ENCODE measurements at places on chromosomes 16 and 17. TPM values are rescaled to one million over a fixed set of nuclear protein-coding genes. Genes with fewer than 3 reads are reported as not detected.

The LAT gene
- total RNA-seq = 3.4 TPM

The GINS2 gene
- total RNA-seq = 1.1 TPM

DNA sequence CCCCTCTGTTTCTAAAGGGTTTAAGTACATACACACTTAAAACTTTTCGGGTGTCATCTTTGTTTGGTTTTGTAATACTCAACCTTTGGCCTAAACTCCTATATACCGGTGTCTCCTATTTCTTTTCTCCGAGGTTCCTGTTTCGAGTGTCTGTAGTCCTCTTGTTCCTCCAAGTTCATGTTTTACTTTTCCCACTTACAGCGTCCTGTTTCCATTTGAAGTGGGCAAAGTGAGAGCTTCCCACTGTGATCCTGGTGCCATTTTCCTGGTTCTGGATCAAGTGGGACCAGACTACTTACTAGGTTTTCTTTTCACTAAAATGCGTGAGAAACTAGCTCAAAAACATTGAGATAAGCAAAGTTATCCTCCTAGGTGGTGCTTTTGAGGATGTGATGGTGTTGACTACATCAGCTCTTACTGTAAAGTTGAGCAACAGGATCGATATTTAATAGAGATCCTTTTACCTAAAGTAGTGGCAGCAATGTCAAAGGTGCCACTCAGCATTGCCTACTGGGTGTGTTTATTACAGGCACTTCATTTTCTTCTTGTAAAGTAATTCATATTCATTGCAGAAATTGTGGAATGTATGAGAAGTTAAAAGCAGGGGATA is 1.3 kb downstream of the PSMD3 start:
- DNase-seq = no peak
- peak overlapping the region; percentile 93 for H3K4me3 ChIP-seq
- H3K4me1 ChIP-seq = peaks cover 12% of the 10 kb centered on the region
- H3K36me3 ChIP-seq = peaks cover 27% of the 10 kb centered on the region
- no peak overlapping the region for H3K27ac ChIP-seq
- no peaks in the 10 kb centered on the region for H3K27me3 ChIP-seq

- no peak overlapping the region for H3K27ac ChIP-seq
- H3K27me3 ChIP-seq = no peaks in the 10 kb centered on the region
- H3K4me1 ChIP-seq = peaks cover 15% of the 10 kb centered on the region
- no peak overlapping the region for H3K4me3 ChIP-seq
- no peaks in the 10 kb centered on the region for H3K36me3 ChIP-seq
Observed at GRCh38 chr16:68528233-68528632, 10.9 kb upstream of the ZFP90 start.

DNA sequence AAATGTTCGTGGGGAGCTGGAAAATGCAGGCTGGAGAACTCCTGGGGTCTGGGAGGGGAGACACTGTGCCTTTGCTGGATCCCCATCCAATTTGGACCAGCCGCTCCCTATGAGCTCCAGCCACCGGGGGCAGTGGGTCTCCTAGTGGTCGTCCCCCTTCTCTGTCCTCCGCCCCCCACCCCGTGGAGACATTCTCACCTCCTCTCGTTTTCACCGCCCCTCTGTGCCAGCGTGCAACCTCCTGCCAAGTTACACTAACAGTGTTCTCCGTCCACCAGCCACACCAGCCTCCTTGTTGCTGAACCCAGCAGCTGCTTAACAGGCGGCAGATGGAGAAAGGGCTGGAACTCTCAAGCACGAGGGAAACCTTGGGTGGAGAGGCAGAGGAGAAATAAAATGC is 67.4 kb upstream of the SOX9 start:
- H3K27ac ChIP-seq = no peak overlapping the region
- H3K36me3 ChIP-seq = no peaks in the 10 kb centered on the region
- H3K4me1 ChIP-seq = no peaks in the 10 kb centered on the region
- DNase-seq = no peak
- no peaks in the 10 kb centered on the region for H3K27me3 ChIP-seq
- no peak overlapping the region for H3K4me3 ChIP-seq

DNA sequence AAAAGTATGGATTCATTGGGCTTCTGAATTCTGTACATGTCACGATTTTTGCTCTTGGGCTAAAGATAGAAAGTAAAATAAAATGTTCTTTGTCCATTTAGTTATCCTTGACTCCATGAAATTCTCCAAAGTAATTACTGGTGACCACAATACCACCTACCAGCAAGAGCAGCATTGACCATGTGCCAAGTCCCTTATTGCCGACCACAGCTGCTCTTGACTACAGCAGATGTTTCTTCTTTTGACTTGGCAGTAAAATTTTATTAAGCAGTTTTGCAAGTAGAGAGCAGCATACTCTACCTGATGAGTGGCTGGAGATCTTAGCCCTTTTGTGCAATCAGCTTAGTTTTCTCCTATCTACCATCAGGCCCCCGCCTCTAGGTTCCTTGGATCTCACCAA is 152.2 kb upstream of the TBX2 start:
- H3K36me3 ChIP-seq = no peaks in the 10 kb centered on the region
- no peak overlapping the region for H3K4me3 ChIP-seq
- no peak overlapping the region for H3K27ac ChIP-seq
- no peaks in the 10 kb centered on the region for H3K27me3 ChIP-seq
- no peaks in the 10 kb centered on the region for H3K4me1 ChIP-seq

DNA sequence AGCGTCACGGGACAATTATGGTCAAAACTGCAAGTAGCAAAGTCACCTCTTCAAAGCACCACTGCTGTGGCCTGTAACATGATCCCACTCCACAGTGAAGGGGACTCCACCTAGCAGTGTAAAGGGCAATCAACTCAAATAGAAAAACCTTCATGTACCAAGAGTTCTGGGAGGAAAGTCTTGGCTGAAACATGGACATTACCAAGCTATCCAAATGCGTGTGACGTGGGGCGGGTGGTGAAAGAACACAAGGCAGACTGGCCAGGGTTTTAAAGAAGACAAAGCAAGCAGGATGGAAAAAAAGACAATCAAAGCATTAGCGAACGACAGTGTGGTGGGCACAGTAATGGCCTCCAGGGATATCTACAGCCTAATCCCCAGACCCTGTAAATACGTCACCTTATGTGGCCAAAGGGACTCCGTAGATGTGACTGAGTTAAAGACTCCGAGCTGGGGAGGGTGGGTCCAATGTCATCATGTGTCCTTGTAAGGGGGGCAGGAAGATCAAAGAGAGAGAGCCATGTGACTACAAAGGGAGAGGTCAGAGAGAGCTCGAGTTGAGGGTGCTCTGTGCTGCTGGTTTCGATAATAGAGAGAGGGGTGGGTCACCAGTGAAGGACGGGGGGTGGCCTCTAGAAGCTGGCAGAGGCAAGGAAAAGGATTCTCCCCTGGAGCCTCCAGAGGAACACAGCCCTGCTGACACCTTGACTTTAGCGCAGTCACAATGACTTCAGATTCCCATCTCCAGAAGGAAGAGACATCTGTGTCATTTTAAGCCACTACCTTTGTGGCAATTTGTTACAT is 6.0 kb downstream of the HSDL1 start:
- no peak overlapping the region for H3K4me3 ChIP-seq
- no peaks in the 10 kb centered on the region for H3K36me3 ChIP-seq
- H3K27ac ChIP-seq = no peak overlapping the region
- H3K27me3 ChIP-seq = no peaks in the 10 kb centered on the region

DNA sequence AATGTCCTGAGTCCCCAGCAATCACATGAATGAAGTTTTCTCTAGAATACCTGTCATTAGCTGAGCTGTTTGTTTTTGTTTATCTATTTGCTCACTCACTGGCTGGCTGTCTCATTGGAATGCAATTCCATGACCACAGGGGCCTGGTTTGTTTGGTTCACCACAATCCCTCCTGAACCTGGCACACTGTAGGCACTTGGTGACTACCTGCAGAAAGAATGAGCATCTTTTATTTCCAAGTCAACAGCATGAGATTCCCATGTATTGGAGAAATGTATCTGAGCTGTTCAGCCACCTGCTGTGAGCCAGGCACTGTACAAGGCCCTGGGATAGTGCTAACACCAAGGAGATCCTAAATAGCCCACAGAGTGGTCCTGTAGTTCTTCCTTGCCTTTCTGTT is 345.1 kb downstream of the XYLT1 start:
- no peaks in the 10 kb centered on the region for H3K36me3 ChIP-seq
- H3K27ac ChIP-seq = no peak overlapping the region
- H3K4me3 ChIP-seq = no peak overlapping the region
- no peak for DNase-seq

DNA sequence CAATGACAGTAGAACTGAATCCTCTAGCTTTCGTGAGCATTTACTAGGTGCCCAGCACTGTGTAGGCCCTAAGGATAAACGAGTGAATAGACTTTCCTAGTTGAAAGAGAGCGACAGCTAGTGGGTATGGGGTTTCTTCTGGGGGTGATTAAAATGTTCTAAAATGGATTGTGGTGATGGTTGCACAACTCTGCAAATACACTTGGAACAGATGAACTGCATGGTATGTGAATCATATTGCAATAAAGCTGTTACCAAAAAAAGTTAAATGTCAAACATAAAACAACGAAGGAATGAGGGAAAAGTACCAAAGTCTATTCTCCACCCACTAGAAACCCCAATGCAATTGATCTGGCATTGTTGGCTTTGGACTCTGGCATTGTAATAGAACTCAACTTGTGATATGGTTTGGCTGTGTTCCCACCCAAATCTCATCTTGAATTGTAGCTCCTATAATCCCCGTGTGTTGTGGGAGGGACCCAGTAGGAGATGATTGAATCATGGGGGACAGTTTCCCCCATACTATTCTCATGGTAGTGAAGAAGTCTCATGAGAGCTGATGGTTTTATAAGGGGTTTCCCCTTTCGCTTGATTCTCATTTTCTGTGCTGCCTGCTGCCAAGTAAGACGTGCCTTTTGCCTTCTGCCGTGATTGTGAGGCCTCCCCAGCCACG is 70.5 kb downstream of the MARF1 start:
- no peak for DNase-seq
- H3K36me3 ChIP-seq = no peaks in the 10 kb centered on the region
- H3K27me3 ChIP-seq = no peaks in the 10 kb centered on the region
- H3K27ac ChIP-seq = peak overlapping the region; percentile 78
- no peak overlapping the region for H3K4me3 ChIP-seq
- H3K4me1 ChIP-seq = peaks cover 3% of the 10 kb centered on the region

- H3K4me1 ChIP-seq = no peaks in the 10 kb centered on the region
- no peak overlapping the region for H3K27ac ChIP-seq
- H3K36me3 ChIP-seq = no peaks in the 10 kb centered on the region
- DNase-seq = peak; percentile 68
- H3K27me3 ChIP-seq = no peaks in the 10 kb centered on the region
- no peak overlapping the region for H3K4me3 ChIP-seq
Observed at GRCh38 chr17:46876353-46876887, 25.0 kb downstream of the WNT9B start.

GRCh38 chr16:9661336-9662017 is 520.8 kb downstream of the GRIN2A start:
- H3K4me1 ChIP-seq = no peaks in the 10 kb centered on the region
- DNase-seq = no peak
- no peak overlapping the region for H3K27ac ChIP-seq
- no peak overlapping the region for H3K4me3 ChIP-seq
- no peaks in the 10 kb centered on the region for H3K36me3 ChIP-seq
- no peaks in the 10 kb centered on the region for H3K27me3 ChIP-seq

- DNase-seq = no peak
- no peak overlapping the region for H3K27ac ChIP-seq
- H3K36me3 ChIP-seq = no peaks in the 10 kb centered on the region
- no peaks in the 10 kb centered on the region for H3K4me1 ChIP-seq
- no peaks in the 10 kb centered on the region for H3K27me3 ChIP-seq
Observed at GRCh38 chr17:17324616-17325015, 21.4 kb downstream of the NT5M start.

All from right lobe of liver (tissue), 6 donors.